AG04449 (cell line): ENCODE measurements at places on chromosomes 11 and 22.
A peak's percentile ranks its signal among the peaks of the same experiment; 100 is the strongest.

- no peak for DNase-seq
Measured at GRCh38 chr11:14132312-14132711, 169.8 kb downstream of the SPON1 start.

DNA sequence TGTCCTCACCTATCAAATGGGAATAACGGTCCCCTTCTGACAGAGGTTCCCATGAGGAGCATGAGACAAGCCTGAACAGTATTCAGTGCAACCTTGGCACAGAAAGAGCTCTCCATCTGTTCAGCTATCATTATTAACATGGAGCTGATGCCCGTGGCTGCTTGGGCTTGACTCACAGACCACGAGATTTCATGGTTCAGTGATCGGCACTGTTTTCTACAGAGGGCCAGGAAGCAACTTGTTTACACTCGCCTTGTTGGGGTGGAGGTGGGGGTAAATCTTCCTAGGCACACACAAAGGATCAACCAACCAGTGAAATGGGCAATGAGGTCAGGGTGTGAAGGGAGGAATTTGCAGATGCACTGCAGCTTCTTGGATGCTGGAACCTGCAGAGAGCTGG is 88.2 kb downstream of the CWC15 start:
- no peak for DNase-seq

- no peak for DNase-seq
Measured at GRCh38 chr22:47022475-47022874, 260.0 kb downstream of the TBC1D22A start.

DNA sequence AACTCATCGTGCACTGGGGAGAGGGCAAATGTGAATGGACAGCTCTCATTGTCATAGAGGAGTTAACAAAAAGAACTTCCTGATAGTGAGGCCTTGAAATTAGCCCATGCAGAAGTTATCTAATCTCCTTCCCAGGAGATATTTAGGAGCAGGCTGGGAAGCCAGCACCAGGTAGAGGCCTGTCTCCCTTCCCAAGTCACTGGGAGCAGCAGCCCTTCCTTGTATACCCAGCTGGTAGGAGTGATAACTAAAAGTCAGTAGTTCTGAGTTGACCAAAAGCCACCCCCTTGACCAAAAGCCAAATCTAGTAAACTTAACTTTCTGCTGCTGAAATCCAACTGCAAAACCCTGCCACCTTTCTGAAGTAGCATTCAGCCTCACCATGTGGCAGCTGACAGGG is 1.4 kb upstream of the BACE1-AS start:
- DNase-seq, result no peak

- DNase-seq, result no peak
Measured at GRCh38 chr11:372809-373715, 3.8 kb downstream of the B4GALNT4 start.

DNA sequence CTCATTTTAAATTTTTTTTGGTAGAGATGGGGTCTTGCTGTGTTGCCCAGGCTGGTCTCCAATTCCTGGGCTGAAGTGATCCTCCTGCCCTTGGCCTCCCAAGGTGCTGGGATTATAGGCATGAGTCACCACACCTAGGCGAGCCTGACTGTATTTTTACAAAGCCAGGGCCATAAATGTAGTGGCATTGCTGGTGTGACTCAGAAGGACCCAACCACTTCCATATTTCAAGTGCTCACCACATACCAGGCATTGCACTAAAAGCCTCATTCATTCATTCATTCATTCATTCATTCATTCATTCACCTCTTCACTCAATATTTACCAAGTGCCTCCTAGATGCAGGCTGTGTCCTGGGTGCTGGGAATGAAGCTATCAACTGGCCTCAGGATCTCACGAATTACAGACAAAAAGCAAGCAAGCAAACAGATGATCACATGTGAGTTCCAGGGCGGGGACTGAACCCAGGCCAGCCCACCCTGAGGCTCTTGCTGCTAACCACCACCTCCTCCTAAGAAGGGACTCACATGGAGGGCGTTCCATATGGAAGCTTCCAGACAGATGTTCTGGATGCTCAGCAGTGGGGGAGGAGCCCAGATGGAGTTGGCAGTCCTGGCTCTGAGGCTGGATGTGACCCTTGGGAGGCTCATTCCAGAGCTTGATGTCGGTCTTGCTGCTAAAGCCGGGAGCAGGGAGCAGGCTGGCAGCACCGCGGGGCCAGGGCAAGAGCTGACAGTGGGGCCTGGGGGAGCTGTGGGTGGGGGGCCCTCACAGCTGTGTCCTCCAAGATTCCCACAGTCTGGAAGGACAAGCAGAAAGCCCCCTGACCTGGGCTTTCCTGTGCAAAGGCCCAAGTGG is 158.8 kb downstream of the CTTN start:
- no peak for DNase-seq

DNA sequence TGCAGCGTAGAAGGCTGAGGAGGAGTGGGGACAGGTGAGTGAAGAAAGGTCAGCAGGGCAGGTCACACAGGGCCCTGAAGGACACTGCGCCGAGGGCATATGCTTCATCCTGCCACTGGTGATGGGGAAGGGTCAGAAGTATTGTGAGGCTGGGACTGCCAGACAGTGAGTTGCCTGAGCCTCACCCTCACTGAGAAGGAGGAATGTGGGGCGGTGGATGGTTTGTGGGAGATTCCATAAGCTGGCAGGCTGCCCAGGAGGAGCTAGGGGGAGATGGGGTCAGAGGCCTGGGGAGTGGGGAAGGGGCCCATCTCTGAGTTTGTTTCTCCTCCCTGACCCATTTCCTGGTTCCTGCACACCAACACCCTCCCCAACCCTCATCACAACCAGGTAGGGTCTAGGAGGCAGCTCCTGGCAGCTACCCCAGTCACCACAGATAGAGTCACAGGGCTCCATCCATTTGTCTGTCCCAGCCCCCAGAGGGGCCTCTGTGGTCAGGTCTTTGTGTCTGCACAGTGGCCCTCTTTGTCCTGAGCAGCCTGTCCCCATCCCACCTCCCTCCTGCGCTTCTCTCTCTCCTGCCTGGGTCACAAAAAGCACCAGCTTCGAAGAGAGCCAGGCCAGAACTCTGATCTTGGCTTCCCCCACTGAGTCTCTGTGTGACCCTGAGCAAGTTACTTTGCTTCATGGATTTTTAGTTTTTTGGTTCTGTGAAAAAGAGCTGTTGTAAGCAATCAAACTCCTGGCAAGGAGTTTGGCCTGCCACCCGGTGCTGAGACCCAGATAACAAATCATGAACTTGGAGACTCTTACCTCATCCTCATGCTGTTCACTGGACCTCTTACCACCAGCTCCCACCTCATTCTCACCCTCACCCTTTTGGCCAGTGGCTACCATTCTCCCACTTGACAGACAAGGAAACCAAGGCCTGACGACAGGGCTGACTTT is 4.6 kb upstream of the P2RY2 start:
- DNase-seq, result no peak

DNA sequence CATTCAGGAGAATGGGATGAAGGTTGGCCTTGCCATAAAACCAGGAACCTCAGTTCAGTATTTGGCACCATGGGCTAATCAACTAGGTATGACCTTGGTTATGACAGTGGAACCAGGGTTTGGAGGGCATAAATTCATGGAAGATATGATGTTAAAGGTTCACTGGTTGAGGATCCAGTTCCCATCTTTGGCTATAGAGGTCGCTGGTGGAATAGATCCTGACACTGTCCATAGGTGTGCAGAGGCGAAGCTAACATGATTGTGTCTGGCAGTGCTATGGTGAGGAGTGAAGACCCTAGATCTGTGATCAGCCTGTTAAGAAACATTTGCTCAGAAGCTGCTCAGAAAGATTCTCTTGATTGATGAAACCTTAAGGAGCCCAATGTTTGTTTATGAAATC is 5.7 kb downstream of the NF2 start:
- DNase-seq, result no peak

GRCh38 chr11:86800960-86801272 is 574 bp downstream of the PRSS23 start:
- no peak for DNase-seq

- DNase-seq, result no peak
Measured at GRCh38 chr11:15770798-15771414, 585.4 kb downstream of the SOX6 start.

DNA sequence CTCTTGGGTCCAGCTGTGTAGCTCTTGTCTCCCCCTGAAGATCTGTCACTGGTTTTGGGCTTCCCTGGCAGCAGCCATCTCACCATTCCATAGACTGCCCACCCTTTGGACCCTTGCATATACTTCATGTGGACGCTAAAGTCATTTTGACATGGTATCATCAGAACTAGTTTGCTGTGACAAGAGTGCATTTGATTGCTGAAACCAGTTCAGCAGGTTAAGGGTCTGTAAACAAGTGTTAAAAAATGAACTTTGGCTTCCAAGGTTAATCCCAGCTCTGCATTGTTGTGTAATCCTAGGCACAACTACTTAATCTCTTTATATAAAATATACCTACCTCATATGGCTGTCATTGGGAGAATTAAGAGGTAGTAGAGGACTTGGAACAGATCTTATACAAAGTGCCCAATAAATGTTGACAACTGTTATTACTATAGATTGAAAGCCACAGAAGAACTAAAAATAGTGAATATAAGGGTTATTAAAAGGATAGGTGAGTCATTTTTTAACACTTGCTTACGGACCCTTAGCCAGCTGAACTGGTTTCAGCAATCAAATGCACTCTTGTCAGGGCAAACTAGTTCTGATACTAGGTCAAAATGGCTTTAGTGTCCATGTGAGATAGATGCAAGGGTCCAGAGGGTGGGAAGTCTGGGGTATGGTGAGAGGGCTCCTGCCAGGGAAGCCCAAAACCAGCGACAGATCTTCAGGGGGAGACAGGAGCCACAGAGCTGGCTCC is 29.4 kb downstream of the CCDC90B start:
- no peak for DNase-seq

GRCh38 chr11:17412488-17413180 is 24.2 kb upstream of the KCNJ11 start:
- DNase-seq, result no peak

DNA sequence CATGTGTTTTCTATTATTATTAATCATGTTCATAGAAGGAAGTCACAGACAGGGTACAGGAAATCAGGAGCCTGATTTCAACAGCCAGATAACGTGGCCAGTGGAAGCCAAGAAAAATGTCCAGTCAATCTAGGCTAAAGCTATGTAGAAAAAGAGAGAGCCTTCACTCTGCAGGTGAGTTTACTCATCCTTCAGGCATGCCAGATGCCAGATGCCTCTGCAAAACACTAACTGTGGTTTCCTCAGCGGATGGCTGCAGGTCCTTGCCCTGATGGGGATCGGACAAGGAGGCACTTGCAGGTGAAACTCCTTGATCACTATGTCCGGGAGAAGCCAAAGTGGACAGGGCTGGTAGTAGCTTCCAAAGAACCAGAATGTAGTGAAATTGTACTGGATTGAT is 962.3 kb upstream of the RAG2 start:
- no peak for DNase-seq

DNA sequence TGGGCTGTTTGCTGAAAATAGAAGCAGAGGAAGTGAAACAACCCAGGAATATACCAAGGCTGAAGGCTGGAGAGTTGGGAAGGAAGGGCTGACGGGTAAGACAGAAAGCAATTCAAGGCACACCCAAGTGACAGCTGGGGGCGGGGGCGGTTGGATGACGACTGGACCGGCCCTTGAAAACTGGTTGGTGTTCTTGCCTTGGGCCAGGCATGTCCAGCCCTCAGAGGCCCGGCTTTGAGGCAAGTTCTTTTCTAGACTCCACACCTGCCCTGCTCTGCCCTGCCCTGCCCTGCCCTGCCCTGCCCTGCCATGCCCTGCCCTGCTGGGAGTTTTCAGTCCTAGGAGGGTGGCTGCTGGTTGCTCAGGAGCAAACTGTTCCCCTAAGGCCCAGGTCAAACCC is 34.2 kb upstream of the CACNG2 start:
- no peak for DNase-seq

GRCh38 chr11:44065841-44066731 is at the start of gene ACCS:
Gene ACCS (plus strand): TSS chr11:44066270. CDS start chr11:44067628, 1,358 bp downstream.
- DNase-seq, result peak; percentile 50

GRCh38 chr22:38077096-38077495 is 6.9 kb downstream of the SLC16A8 start:
- DNase-seq, result no peak

- no peak for DNase-seq
Measured at GRCh38 chr11:288478-289397, at the start of gene PGGHG. Gene PGGHG (plus strand): TSS chr11:289126. CDS start chr11:289817, 691 bp downstream.

GRCh38 chr11:59416613-59417012 is 9.6 kb downstream of the OR5A2 start:
- no peak for DNase-seq

DNA sequence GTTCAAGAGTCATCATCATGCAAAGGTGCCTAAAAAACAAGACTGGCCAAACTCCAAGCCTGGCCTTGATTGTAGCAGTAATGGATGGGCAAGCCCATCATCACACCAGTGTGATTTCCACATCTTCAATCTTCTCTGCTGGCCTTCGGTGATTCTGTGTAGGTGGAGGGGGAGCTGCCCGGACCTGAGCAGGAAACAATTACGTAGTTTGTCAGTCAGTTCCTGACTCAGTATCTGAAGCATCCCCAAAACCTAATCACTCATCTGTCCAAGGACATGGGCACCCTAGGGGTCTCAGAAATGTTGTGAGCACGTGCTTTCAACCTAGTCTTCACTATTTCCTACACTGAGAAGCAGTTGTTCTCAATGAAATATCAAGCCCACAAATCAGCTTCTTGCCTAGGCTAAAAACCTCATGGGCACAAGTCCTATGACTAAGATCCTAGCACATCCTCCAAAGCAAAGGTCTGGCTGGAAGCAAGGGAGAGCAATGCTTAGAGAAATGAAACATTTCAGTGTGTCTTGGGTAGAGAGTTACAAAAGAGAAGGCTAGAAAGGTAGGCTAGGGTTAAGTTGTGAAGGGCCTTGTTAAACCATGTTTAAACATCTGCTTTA is 24.6 kb downstream of the ATG16L2 start:
- no peak for DNase-seq

DNA sequence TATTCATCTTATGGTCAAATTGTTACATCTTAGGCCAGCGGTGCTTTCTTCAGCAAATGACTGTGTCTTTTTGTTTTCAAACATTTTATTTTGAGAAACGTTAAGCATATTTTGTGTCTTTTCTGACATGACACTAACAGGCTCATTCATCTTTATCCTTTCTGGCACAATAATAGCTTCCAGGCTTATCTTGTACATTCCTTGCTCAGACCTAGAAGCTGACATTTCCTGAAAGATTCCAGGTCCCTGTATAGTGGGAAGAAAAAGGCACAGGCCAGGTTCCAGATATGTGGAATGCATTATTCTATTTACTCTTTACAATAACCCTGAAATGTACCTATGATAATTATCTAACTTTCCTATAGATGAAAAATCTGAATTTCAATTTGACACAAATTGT is 379.1 kb upstream of the B3GAT1 start:
- no peak for DNase-seq

- DNase-seq, result no peak
Measured at GRCh38 chr11:75874684-75875341, 59.8 kb downstream of the UVRAG start.

DNA sequence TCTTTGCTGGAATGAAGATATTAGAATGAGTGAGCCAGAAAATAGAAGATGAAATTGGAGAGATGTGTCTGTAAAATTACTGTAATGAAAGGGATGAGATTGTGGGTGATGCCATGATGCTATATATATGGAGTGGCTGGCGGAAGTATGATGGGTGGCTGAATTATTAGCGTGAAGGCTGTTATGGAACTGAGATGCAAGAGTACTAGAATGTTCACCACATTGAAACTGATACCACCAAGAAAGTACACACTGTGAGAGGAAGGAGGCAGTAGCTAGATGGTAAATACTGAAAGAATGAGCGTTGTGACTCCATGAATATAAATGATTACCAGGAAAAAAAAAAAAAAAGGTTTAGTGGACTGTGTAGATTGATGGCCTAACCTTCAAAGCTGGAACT is 411.9 kb downstream of the CNTN5 start:
- DNase-seq, result no peak

GRCh38 chr22:44200451-44200850 is 19.7 kb downstream of the PARVG start:
- no peak for DNase-seq
